ENCODE measurements at places on chromosomes 16 and 17. TPM values are rescaled to one million over a fixed set of nuclear protein-coding genes. Genes with fewer than 3 reads are reported as not detected.

DNA sequence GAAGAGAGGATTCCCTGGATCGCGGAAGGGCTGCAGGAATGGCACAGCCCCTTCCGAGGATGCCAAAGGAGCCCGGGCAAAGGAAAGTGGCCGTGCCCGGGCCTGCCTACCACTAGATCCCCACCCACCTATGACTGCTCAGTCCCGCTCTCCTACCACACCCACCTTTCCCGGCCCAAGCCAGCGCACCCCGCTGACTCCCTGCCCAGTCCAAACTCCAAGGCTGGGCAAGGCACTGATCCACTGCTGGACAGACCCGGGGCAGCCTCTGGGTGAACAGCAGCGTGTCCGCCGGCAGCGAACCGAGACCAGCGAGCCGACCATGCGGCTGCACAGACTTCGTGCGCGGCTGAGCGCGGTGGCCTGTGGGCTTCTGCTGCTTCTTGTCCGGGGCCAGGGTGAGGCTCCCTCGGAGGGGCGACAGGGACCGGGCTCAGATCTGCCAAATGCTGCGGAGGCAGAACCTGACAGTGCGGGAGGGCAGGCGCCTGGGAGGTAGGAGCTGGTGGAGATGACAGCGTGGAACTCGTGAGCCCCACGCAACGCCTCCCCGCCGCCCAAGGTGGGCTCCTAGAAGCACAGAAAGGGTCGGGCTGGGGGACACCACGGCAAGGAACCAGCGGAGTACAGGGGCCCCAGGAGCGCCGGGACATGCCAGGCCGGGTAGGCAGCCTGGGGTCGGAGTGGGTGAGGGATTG, at the start of gene CES2:
Gene CES2, plus strand, starts transcription at position 203 of the 698 bp plus-strand sequence. Its CDS starts 120 bp downstream, at position 323.
- DNase-seq: no peak

GRCh38 chr17:12789075-12789480, 220 bp upstream of the ARHGAP44 start:
- no peak for DNase-seq

DNA sequence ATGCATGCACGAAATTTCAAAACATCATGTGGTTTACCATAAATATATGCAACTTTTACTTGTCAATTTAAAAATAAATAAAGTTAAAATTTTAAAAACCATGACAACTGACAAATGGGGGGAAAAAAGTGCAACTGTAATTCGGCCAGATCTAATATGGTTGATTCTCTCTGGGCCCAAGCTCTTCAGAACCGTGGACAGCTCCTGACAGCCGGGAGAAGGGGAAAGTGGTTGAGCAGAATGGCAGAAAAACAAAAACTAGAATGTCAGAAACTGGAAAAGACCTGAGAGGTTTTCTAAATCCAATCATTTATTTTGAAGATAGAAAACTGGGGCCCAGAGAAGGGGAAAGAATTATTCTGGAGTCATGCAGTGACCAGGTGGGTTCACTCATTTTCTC, 126.6 kb downstream of the TMEM132E start:
- DNase-seq: no peak

DNA sequence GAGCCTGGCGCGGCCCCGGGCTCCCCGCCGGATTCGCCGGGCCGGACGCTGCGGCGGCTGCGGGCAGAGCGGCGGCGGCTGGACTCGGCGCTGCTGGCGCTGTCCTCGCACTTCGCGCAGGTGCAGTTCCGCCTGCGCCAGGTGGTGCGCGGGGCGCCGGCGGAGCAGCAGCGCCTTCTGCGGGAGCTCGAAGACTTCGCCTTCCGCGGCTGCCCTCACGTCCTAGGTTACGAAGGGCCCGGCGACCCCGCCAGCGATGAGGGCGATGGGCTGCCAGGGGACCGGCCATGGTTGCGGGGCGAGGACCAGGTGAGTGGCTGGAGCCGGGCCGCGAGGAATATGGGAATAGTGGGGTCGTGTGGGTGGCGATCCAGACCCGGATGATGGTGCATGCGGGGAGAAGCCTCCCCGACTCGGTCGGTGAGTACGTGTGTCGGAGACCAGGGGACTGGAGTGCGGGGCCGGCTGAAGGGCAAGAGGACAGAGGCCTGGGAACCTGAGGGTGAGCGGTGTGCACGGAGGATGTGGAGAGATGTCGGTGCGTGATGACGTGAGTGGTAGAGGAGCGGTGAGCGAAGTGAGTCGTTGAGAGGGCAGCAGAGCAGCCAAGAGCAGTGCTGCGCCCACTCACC, 517 bp downstream of the RUNDC1 start:
- no peak for DNase-seq

Gene FLYWCH1
- polyA plus RNA-seq: 25.4 TPM

Gene FTSJ3
- 36.3 TPM for polyA plus RNA-seq

Measured in BJ (cell line).